ENCODE measurements at places on chromosomes 7 and 10.

DNA sequence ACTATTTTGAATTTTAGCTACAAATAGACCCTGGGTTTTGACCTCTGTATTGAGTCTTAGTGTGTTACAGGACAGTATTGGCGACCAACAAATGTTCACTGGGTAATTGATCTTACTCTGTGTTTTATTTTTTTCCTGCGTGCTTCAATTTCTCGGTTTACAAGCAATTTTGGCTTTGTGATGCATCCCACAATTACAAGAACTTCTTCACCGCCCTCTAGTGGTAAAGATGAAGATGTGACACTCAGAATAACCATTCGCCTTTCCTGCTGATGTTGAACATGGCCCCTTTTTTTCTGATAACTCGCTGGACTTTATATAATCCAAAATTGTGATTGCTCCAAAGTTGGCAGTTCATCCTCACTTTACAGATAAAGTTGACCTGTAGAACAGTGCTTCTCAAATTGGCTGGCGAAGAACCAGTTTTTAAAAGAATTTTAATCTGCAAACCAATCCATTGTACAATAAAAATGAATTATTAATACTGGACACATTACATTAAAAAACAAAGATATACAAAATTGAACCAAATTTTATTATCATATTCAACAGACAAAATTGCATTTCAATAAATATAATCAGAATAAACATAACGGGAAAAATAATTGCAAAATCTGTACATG, 20.2 kb upstream of the SMC3 start:
- peak; percentile 92 for DNase-seq

- peak; percentile 75 for DNase-seq
Measured at GRCh38 chr7:92837000-92837749, 802 bp upstream of the CDK6 start.

GRCh38 chr7:133015888-133016287, 66.0 kb downstream of the CHCHD3 start:
- DNase-seq: no peak

DNA sequence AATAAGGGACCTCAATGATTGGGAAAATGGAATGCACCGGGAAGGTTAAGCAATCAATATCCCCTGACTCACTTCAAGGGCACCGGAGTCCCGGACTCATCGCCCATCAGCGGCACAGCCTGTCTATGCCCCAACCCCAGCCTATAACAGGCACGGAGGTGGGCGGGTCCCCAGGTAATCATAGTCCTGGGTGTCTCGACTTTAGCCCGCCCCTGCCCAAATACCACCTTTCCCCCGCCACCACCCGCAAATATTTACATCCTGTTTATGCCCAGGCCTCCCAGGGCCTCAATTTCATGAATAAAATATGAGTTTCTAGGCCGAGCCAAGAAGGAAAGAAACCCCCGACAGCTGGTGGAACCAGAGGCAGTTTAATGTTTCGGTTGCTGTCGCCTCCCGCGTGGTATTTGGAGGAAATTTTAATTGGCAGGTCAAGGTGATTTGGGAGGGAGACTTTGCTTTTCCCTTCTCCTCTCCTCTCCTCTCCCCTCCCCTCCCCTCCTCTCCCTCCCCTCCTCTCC, 15.6 kb upstream of the RFC2 start:
- peak; percentile 76 for DNase-seq

DNA sequence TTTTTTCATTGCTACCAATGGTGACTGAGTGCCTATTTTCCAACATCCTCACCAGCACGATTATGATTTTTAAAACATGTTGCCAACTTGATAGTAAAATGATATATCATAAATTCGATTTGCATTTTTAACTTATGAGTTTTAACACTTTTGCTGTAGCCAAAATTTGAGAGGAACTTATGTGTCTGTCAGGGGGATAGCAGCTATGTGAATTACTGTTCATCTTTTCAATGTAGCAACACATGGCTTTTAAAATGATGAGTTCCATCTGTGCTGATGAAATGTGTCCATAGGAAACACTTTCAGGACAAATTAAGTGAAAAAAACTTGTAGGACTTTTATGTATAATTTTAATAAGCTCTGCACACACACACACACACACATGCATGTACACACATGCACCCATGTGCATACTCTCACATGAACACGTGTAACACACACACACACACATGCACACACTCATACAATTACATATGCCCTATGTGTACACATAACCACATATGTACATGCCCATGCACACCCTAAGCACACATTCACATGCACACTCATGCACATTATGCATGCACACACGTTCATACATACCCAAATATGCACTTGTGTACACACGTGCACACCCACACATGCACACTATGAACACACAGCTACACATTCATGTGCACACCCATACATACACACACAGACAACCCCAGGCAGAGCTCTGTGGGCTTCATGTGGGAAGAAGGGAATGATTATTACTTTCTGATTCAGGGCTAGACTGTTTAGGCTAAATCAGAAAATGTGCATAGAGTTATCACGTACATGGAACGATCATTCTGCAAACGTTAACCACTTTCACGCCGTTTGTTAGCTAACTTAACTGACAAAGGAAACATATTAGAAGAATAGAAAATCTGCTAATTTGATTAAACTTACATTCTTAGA, 68.9 kb downstream of the C10orf143 start:
- no peak for DNase-seq

DNA sequence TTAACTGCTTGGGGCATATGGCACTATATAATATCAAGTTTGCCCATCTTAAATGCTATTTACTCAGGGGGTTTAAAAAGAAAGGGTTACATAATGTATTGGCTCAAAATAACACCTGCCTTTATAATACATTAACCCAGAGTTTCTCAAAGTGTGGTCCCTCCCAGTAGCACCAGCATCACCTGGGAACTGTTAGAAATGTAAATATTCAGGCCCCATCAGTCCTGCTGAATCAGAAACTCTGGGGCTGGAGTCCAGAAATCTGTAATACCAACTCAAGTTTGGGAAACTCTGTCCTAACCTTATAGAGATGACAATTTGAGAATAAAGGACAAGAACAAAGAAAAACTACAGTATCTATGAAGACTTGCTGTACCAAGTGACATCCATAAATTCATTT, 270.7 kb downstream of the PARD3 start:
- DNase-seq: no peak

DNA sequence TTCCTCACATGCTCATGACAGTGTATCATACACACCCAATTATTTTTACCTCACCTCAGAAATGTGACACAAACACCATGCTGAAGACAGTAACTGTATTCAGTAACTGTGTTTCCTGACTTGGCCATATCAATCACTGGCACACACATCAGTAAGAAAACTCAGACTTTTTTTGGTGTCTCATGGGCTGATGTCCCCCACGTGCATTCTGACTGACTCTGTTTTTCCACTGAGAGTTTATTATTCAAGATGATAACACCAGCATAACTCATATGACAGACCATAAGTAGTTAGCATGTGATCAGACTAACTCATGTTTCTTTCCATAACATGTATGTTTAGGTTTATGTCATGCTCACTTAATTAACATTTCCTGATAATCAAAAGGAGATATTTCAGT, 124.8 kb downstream of the CD36 start:
- DNase-seq: no peak

GRCh38 chr10:72276421-72277339, 3.0 kb downstream of the DDIT4 start:
- DNase-seq: peak; percentile 82

DNA sequence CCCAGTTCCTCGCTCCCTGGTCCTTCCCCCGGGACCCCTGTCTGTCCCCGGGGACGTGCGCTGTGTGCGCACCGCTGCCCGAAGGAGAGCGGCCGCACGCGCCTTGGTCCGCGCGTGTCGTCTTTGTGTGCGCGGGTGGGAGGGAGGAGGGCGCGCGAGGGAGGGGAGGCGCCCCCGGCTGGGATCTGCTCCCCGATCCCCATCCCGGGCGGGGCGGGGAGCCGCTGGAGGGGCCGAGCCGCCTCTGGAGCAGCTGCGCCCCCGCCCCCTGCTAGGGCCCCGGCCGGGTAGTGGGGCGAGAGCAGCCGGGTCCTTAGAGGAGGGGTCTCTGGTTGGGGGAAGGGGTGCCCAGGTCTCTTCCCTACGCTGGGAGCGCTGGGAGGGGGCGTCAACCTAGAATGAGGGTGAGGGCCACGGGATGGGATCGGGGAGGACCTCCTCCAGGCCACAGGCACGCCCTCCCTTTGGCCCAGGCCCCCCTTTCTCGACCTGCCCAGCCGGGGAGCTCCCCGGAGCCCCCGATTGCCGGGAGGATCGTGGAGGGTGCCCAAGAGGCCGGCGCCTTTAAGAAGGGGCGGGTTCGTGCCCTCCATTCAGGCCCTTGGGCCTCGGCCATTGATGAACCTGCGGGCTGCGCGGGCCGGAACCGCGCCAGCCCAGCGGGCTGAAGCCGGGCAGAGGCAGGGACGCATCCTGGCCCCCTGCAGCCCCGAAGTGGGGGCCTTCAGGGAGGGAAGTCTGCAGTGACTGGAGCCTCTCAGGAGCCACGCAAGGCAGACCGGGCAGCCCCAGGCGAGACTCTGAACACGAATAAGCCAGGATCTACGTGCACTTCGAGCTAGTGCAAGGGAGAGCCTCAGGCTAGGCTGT, 678 bp downstream of the SH2B2 start:
- DNase-seq: peak; percentile 50

GRCh38 chr7:50505553-50506210, 55.5 kb upstream of the FIGNL1 start:
- DNase-seq: no peak

GRCh38 chr10:70191161-70191971, 21.1 kb upstream of the SAR1A start:
- DNase-seq: no peak

DNA sequence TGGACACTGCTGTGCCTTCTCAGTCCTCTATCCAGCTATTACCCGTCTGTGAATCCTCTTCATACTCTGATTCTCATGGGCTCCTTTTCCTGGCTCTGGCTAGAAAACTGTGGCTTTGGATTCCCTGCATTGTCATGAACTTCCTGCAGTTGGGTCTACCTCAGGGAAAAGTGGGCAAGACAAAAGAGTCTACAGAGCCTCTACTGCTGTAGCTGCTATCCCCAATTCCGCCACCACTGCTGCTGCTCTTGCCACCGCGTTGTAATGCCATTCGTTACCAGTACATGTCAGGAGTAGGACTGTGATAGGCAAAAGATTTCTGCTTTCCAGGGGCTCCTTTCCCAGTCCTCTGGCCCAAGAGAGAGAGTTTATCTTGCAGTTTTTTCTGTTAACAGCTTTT, 23.9 kb upstream of the PPP1R17 start:
- DNase-seq: no peak

- no peak for DNase-seq
Measured at GRCh38 chr10:14124941-14125340, 205.8 kb downstream of the FRMD4A start.

DNA sequence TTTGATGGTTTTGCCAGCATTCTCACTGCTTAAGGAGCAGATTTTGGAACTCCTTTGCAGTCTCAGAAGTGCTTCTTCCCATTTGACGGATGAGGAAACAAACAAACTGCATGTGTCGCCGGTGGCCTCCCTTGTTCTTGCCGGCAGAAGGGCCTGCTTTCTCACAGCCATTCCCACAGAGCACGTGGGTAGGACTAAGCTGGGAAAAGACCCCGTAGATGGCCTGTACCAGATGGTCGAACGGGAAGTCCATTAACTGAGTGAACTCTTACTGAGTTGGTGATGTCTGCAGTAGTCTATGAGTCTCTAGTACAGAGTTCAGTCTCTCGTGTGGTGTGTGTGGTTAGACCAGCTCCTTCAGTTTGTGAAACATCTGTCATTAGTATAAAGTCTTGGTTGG, 131.9 kb downstream of the TRRAP start:
- DNase-seq: no peak

- peak; percentile 15 for DNase-seq
Measured at GRCh38 chr7:47008461-47008860, 573.5 kb downstream of the TNS3 start.

DNA sequence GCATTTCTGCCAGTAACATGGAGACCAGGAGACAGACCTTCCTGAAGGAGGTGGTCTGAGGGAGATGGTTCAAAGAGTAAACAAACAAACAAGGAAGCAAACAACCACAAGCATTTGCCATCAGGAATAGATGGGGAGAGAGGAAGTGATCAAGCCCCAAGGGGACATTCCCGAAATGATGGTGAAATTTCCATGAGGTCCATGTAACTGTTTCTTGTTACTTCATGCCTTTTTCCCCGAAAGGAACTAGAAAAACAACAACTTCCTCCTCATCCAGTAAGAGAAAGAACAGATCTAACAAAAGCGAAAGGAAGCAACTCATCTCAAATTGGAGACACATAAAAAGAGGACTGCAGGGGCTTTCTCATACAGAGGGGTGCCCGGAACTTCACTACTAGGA, 152.5 kb upstream of the ZNF32 start:
- no peak for DNase-seq

- DNase-seq: peak; percentile 97
Measured at GRCh38 chr10:119658274-119658673, 7.1 kb downstream of the BAG3 start.

DNA sequence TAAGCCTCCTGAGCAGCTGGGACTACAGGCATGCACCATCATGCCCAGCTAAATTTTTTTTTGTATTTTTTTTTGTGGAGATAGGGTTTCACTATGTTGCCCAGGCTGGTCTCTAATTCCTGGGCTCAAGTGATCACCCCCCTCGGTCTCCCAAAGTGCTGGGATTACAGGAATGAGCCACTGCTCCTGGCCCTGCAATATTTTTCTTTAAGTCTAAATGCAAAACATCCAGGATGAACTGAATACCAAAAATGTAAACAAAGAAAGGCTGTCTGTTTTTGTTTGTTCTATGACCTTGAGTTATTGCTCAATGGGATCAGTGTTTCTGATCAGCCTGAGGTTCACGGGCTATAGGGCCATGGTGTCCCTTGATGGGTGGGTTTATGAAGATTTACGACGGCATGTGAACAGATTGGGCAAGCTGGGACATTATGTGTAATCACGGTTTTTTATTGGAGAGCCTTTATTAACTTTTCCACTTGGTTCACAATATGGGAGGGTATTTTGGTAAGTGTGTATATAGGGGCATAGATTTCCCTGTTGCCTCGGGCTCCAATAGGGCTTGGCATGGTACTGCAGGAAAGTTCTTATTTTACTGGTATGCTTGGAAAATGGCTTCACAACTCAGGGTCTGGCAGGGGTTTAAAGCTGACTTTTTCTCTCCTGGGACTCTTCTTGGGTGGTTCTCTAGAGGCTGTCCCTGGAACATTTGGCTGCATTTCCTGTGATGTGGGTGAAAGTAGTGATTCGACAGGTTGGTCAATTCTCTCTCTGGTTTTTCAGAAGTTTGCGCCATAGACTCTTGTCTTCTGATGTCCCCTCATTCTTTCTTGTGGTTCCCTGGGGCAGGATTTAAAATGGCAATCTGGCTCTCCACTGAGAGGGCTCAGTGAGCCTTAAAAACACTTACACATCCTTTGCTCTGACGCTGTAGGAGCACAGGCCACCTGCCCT, 41.6 kb downstream of the MRPS33 start:
- DNase-seq: peak; percentile 54

GRCh38 chr10:105838392-105838791, 1197.3 kb downstream of the SORCS3 start:
- no peak for DNase-seq

GRCh38 chr7:13981070-13981469, 8.4 kb downstream of the ETV1 start:
- DNase-seq: peak; percentile 93

- no peak for DNase-seq
Measured at GRCh38 chr7:156027821-156028220, 215.6 kb upstream of the SHH start.

GRCh38 chr7:778968-779451, 51.9 kb upstream of the PRKAR1B start:
- no peak for DNase-seq

Measured in adipocyte (in vitro differentiated cells).